ENCODE measurements at places on chromosomes 12 and 14.

DNA sequence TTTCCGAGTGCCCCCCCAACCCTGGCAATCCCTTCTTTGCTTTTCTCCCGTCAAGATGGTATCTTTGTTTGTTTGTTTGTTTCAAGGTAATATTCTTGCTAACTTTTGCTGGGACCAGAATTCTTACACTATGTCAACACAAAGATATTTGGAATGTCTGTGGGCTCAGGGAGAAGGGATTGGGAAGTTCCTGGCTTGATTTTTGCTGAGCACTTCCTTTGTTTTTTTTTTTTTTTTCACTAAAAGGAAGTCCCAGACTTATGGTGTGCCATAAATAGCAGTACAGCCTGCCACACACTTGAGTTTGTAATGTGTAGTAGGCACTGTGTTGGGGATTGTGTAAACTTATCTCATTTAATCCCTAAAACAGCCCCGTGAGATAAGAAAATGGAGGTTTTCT, 11.2 kb upstream of the RNU6-7 start:
- no peak for DNase-seq

DNA sequence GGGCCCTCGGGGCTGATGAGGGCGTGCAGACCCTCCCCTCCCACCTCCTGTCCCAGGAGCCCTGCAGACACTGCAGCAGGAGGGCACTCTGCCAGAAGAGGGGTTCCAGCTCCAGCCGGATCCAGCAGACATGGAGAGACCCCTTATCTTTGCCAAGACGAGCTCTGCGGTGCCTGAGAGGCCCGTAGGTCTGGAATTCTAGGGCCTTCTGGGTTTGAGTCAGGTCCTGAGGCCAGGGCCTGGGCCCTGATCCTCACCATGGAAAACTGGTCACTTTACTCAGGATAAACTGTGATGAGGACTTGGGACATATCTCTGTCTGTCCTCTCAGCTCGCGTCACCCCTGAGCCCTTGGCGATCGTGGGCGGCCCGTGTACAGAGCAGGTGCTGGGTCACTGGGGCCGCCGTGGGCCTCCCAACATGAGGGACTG, 13.8 kb downstream of the MEG3 start:
- no peak for DNase-seq

DNA sequence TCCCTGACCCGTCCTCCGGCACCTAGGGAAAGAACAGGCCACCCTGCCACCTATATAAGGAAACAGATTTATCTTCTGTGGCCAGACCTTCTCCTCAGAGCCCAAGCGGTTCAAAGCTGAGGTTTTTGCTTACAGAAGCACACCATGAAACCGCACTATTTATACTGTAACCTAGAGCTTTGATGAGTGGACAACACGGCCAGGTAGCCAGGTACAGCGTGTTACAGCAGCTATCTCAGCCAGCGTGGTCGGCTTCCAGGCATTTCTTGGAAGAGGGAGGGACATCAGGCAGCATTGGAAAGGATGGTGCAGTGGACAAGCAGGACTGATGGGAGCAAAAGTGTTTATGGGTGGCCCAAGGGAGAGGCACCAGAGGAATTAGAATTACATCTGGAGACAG, 34.4 kb downstream of the TTC7B start:
- DNase-seq, result no peak

GRCh38 chr12:9710584-9711375, 22.1 kb downstream of the CLECL1 start:
- DNase-seq, result no peak
